ENCODE measurements at places on chromosomes 12 and 14.
A peak's percentile ranks its signal among the peaks of the same experiment; 100 is the strongest.

DNA sequence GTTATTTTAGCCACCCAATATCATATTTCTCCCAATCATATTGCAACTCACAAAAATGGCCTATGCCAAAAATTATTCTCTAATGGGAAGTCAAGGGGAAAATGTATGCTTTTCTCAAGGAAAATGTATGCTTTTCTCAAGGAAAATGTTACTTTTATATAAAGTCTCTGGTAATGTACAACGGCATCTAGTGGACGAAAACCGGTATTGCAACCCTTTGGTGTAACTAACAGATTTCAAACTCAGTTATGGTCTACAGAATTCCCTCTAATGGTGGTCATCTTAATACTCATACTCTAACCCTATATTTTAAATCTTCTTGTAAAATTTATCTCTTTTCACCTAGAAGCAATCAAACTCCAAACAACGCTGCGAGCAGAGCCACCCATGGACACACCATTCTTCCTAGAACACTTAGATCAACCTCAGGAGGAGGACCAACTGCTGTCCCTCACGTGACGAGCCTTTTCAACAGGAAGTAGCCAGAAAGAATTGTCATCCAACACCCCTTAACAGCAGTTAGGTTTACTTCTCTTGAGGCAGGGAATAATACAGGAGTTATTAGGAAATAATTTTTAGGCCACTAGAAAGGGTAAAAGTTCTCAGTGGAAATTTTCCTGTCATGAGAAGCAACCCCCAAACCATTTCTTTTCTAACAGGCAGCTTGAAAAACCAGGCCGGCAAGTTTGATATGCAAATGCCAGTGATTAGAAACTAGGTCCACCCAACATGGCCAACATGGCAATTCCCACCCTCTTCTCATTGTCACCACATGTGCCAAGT lies 20.1 kb downstream of the APOBEC1 start:
- DNase-seq, result peak; percentile 19

DNA sequence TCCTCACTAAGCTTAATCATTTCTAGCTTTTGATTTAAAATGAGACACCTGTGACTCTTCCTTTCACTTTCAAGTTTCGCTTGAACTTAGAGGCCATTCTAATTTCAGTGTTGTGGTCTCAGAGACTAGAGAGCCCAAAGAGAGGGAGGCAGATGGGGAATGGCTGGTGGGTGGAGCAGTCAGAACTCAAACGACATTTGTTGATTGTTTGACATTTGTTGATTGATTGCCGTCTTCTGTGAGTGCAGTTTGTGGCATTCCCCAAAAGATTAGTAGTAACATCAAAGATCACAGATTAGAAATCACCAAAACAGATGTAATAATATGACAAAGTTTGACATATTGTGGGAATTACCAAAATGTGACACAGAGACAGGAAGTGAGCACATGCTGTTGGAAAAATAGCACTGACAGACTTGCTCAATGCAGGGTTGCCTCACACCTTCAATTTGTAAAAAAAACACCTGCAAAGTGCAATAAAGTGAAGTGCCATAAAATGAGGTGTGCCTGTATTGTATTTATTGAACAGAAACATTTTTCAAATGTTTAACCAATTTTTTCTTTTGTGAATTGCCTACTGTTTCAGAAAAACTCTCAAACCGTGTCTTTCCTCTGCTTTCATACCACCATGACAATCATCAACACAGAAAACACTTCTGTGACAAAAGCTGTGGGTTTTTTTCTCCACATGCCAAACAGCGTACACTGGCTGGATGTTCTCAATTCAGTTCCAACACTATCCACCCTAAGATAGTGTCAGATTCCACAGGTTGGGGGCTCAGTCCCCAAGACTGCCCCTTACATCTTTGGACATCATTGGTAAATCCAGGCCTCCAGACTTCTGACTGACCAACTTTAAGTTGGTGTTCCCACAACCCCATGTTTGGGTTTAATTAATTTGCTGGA lies 376.3 kb upstream of the RGS6 start:
- DNase-seq, result no peak

GRCh38 chr12:4956054-4956453 lies 46.3 kb downstream of the KCNA1 start:
- DNase-seq, result no peak

DNA sequence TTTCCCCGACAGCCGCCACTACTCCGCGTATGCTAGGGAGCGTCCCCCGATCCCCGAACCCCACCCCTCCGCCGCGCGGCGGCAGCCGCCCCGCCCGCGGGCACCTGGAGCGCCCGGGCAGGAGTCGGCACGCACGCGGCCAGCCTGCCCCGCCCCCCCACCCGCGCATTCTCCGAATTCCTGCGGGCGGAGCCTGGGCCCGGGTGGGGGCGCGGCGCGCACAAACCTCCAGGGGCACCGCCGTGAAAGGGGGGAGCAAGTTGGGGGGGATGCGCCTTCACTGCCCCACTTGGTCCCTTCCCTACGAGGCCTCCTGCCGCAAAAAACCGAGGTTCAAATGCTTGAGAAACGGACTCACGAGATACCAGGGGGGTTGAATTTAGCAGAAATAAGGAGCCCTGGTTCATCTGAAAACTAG lies 1.7 kb downstream of the AJUBA start:
- DNase-seq, result no peak

GRCh38 chr12:75437564-75437963 lies 43.0 kb upstream of the GLIPR1 start:
- no peak for DNase-seq

- no peak for DNase-seq
Measured at GRCh38 chr14:59871166-59871495, 555 bp upstream of the RTN1 start.

DNA sequence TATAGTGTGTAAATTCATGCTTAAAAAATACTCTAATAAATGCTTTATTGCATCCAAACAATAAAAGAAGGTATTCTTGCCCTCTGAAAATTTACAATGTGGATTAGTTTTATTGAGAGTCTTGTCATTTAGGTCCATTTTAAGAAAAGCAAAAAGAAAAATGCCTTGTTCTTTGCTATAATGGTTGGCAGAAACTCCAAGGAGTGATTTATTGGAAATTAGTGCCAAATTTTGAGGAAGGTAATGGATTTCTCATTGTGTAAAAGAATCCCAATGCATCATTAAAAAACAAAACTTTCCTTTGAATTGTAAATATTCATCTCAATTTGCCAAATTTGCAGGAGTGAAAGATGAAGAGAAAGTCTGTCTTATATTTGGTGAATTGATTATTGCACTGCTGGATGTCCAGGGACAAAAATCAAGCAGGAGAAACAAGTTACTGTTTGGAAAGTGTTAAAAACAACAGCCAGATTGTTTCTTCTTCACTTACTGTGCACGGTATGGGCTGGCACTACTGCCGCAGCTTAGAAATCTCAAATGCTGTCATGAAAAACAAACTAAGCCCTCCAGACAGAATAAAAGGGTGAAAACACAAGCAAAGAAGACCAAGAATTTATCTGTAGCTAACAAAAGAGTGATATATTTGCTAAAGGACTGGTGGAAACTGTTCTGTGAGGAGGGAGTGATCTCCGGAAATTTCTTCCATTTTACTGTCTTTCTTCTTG lies 511.7 kb downstream of the TMTC2 start:
- no peak for DNase-seq

DNA sequence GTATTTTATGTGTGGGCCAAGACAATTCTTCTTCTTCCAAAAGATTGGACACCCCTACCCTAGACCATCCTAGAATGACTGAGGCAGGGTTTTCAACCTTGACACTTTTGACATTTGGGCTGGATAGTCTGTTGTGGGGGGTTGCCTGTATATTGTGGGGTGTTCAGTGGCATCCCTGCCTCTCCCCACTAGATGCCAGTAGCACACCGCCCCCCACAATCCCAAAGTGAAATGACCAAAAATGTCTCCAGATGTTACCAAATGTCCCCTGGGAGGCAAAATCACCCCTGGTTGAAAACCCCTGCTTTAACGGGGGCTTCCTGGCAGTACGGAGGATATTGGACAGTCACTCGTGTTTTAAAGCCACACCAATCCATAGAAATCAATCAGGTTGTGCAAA lies 219.6 kb downstream of the PHETA1 start:
- no peak for DNase-seq
